HT1080 (cell line): ENCODE measurements at places on chromosomes 7 and 10. TPM values are rescaled to one million over a fixed set of nuclear protein-coding genes. Genes with fewer than 3 reads are reported as not detected.

The RSU1 gene
- total RNA-seq = 42.5 and 69.9 TPM in 2 replicates

The MARCHF5 gene
- total RNA-seq = 9.8 and 12.1 TPM in 2 replicates

DNA sequence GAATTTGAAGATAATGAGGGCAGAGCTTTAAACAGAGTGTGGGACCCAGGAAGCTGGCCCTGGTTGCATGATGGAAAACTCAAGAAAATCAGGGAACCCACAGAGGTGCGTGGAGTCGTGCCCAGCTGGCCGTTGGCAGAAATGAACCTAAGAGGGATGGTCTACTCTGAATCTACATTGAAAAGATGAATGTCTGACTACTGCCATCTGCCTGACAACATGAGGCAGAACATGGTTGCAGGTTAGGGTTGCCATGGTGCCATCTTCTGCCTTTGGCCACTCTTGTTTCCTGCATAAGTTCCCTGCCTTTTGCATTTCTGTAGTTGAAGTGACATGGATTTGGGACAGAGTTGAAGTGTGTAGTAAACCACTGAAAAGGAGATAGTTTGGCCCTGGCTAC, 138.5 kb upstream of the COBL start:
- DNase-seq = no peak

DNA sequence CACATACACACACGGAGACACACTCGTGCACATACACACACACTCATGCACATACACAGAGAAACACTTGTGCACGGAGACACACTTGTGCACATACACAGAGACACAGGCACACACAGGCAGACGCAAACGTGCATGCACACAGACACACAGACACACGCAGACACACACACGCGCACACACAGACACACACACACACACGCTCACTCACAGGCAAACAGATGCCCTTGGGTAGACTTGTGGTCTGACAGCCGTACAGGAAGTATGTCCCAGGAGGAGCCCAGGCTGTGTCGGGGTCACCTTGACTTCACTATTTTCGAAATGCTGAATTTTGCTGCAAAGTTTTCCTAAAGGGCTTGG, 538.0 kb downstream of the DNAJB6 start:
- DNase-seq = no peak

GRCh38 chr10:22473459-22473858, 128.2 kb downstream of the SPAG6 start:
- no peak for DNase-seq

The SFRP4 gene
- total RNA-seq = 0.03 TPM in 1 of 2 replicates, not detected in the other

The TMEM213 gene
- not detected in 2 replicates for total RNA-seq

GRCh38 chr7:27184337-27185012, 557 bp downstream of the HOXA11 start:
- no peak for DNase-seq

GRCh38 chr7:155192961-155193640, 104.6 kb upstream of the INSIG1 start:
- DNase-seq = no peak

GRCh38 chr7:21603972-21604749, 61.3 kb downstream of the DNAH11 start:
- DNase-seq = no peak

DNA sequence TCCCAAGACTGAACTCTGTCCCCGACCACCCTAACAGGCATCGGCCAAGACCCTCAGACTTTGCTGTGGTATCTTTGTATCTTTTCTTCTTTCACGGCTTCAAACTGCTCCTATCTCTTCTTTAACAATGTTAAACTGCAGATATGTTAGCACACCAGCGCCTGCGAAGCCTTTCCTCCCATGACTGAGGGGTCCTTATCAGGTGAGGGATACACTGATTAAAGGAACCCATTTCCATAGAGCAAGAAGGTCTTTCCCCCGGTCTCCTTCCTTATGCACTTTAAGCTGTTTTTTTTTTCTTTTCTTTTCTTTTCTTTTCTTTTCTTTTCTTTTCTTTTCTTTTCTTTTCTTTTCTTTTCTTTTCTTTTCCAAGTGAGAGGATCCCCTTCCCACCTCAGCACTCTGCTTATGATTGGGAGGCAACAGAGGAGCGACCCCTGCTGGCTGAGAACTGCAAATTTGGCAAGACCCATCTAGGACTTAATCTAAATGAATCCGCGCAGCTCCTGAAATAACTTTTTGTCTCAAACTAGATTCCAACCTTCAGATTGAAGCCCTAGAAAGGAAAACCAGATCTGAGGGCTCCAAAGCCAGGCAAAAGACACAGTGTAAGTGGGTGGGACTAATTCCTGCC, 109.9 kb downstream of the ITGB8 start:
- DNase-seq = peak; percentile 15

DNA sequence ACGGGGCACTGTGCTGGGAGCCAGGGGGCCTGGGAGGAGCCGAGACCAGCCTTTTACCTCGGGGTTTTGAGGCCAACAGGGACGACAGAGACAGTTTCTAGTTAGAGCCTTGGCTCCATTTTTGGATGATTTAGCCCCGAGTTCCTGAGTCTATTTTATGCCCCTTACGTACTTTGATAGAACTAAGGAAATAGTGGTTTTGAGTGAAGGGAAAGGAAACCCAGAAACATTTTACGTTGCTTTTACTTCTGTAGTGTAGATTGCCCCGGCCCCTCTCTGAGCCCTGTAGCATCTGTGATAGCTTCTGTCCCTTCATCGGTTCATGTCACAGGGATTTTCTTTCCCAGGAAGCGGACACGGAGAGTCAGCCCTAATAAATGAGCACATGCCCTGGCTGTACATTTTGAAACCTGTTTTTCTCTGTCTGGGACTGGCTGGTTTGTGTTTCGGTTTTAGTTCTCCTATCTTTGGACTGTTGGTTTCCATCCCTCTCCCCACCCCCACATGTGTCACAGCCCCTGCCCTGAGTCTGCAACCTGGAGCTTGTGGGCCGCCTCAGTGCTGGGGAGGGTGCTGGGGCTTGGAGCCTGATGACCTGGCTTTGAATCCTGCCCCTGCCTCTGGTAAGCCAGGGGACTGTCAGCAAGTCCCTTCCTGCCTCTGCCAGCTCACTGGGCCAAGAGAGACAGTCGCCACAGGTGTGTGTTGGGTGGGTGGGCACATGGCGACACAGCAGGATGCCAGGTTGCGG, 6.9 kb upstream of the ORAI2 start:
- DNase-seq = no peak

DNA sequence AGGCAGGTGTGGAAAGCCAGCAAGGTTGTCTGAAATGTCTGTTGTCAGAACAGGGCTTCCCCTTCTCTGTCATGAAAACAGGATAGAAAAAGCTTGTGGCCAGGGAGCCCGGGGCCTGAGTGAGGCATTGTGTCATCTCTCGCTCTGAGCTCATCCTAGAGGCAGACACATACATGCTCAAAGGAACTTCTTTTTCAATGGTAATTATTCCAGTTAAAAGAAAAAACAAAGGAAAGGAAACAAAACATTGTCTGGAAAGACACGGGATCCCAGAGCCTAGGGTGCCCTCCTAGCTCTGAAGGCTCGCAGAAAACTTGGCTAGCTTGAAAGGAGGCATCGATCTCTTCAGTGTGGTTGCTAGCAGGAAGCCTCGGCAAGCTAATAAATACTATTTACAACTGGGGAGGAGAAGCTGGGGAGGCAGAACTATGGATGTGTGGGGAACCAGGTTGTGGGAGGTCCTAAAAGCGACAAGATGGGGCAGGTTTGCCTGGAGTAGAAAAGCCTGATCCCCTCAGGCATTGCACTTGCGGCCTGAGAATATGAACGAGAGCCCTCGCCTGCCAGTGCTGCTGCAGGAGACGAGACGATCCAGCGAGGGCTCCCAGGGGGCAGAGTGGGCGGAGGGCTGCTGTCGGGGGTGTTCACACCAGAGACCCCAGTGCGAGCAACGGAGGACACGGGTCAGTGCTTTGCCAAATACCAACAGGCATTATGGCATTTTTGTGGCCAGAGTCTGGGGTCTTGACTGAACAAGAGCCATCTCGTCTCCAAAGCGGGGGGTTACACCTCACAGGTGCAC, 32.8 kb upstream of the DGKI start:
- no peak for DNase-seq

GRCh38 chr7:97623333-97623732, 108.6 kb upstream of the TAC1 start:
- no peak for DNase-seq

GRCh38 chr10:69953851-69954250, 98.8 kb upstream of the MACROH2A2 start:
- DNase-seq = no peak

- no peak for DNase-seq
Observed at GRCh38 chr10:77105761-77106221, 531.8 kb downstream of the KCNMA1 start.

- DNase-seq = peak; percentile 62
Observed at GRCh38 chr10:101297901-101298486, 56.0 kb upstream of the BTRC start.

DNA sequence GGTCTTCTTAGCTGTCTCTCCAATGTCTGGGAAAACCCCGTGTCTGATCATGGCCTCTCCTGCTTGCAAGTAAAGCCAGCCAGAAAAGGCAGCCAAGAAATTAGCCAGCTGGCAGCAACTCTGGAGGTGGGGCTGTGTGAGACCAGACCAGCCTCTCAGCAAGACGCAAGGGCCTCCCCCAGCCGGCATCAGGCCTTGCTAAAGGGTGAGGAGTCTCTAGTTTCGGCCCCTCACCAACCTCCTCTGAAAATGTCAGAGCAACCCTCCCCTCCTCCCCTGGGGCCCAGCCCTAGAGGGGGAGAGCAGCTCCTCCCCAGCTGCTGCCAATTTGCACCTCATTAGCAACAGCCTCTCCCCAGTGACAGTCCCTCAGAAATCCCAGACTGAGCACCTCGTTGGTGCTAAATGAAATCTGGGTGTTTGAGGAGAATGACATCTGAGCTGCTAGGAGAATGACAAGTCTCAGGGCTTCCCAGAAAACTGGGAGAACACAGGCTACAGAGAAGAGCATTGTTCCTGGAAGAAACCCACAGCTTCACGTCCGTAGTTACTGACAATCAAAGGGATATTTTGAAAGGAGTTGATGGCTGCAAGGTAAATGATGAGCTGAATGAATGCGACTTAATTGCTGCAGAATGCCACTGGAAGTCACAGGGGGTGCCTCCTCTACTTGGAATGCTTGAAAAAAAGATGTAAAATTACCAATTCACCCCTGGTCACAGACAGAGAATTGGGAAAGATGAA, 25.9 kb downstream of the DGKI start:
- DNase-seq = no peak

GRCh38 chr10:49099046-49099445, 16.3 kb downstream of the VSTM4 start:
- DNase-seq = no peak

The MYO1G gene
- 0.10 TPM in 1 of 2 replicates, not detected in the other for total RNA-seq

The LEP gene
- not detected in 2 replicates for total RNA-seq

DNA sequence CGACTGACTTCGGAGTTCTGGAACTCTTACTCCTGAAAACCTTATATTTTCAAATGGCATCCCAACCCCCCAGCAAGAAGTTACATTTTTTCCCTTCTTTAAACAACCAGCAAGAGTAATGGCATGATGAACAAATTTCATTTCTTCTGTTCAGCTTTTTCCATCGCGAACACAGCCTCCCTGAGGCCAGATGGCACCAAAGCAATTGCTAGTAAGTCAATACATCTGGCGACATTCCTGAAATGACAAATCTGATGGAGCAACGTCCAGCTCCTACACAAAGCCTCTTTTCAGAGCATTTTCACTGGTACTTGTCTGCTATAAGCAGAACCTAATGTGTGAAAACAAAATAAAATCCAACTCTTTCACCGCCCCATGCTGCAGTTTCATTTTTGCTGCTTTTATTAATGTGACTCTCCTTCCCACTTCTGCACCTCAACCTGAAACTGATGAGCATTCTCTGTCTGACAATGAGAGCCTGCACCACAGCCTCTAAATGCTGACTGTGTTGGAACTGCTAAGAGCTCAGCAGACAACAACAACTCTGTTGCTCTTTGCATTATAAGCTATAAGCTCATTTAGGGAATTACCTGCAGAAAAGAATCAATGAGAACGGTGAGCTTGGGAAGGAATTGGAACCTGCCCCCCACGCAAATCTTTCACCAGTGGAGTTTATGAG, 229.8 kb downstream of the FGFR2 start:
- DNase-seq = no peak

The H2BK1 gene
- total RNA-seq = not detected in 2 replicates

- no peak for DNase-seq
Observed at GRCh38 chr7:45268013-45268412, 110.4 kb downstream of the RAMP3 start.

DNA sequence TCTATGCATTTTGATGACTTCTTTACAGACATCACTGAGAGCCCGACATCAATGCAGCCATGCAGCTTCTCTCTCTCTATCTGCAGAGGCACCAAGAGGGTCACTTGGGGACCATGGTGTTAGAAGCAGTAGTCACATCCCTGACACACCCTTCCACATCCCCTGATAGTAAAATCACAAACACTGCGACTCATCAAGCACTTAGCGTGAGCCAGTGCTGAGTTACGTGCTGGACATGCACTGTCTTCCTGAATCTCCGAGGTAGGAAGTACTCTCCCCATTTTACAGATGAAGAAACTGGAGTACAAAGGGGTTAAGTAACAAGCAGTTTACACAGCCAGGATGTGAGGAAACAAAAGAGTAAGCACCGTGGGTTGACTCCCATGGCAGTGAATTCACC, 109.2 kb downstream of the OSBPL3 start:
- DNase-seq = peak; percentile 35

- peak; percentile 90 for DNase-seq
Observed at GRCh38 chr7:39621261-39621660, 2.1 kb upstream of the RALA start.

The MKI67 gene
- 57.1 and 64.9 TPM in 2 replicates for total RNA-seq

- DNase-seq = no peak
Observed at GRCh38 chr7:47574482-47575329, 7.2 kb downstream of the TNS3 start.

The PRSS2 gene
- total RNA-seq = not detected in 2 replicates

DNA sequence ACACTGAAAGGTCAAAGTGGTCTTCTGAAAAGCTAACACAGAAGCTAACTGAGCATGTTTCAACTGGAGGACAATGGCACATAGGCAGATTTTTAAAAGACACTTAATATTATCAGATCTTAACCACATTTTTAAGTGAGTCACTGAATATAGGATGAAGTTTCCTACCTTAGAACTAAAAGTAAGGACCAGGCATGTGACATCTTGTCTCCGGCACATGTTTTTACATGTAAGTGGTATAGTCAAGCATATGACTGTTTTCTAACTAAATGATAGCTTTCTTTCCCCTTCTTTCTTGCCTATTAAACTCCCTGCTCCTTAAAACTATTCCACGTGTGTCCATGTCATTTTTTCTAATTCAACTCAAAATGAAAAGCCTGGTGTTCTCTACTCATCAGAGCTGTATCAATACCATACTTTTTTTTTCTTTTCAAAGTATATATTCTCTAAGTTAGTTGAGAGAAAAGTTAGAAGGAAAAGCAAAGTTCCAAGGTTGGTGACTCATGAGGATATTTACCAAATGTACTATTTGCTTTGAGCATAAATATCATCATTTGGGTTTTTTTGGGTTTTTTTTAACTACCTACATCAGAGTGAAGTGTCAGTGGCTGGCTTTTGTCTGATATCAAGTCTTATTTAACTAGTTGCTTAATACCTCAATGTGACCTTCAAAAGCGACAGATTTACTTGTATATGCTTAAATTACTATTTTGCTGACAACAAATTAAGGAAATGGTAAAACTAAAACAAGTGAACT, 127.5 kb downstream of the CRPPA start:
- no peak for DNase-seq

The MYH16 gene
- 29.6 and 30.4 TPM in 2 replicates for total RNA-seq
